ENCODE measurements at places on chromosomes 4 and X.

- DNase-seq: peak; percentile 3
These were observed 6.8 kb upstream of the ANOS1 start for GRCh38 chrX:8738588-8739189.

GRCh38 chrX:41033299-41033698, 51.9 kb upstream of the USP9X start:
- no peak for DNase-seq

DNA sequence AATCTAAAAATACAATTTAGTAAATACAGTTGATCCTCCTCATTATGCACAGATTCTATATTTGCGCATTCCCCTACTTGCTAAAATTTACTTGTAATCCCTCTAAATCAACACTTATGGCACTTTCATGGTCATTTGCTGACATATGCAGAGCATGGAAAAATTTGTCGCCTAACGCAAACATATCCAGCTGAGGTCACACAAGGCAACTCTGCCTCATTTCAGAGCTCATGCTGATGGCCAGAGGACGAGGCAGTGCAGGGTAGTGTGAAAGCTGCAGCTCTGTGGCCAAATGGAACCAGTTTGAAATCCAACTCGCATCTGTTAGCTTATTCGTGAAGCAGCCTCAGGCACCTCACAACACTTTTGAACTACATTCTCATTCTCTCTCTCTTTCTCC, 39.7 kb upstream of the KLHL2 start:
- no peak for DNase-seq

- DNase-seq: no peak
These were observed 170.8 kb upstream of the GATB start for GRCh38 chr4:151931563-151931962.

GRCh38 chrX:12711435-12712040, 79.7 kb upstream of the PRPS2 start:
- no peak for DNase-seq

DNA sequence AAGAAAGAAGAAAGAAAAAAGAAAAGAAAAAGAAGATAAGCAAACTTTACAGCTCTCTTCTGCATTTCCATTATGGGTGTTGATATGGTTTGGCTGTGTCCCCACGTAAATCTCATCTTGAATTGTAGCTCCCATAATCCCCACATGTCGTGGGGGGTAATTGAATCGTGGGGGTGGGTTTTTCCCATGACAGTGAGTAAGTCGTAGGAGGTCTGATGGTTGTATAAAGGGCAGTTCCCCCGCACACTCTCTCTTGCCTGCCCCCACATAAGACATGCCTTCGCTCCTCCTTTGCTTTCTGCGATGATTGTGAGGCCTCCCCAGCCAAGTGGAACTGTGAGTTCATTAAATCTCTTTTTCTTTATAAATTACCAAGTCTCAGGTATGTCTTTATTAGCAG, 7.3 kb upstream of the RAB9A start:
- no peak for DNase-seq

DNA sequence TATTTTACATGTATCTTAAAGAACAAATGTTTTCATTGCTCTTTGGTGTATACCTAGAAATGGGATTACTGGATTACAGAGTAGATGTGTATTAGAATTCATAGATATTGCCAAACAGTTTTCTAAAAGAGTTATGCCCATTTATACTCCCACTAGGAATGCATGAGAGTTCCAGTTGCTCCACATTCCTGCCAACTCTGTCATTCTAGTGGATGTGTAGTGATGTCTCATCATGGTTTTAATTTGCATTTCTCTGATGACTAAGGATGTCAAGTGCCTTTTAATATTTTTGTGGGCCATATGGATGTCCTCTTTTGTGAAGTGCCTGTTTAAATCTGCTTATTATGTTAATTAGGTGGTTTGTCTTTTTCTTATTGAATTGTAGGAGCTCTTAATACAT, 65.6 kb upstream of the BMP2K start:
- no peak for DNase-seq

- DNase-seq: no peak
These were observed 129.1 kb downstream of the FBXO8 start for GRCh38 chr4:174154215-174154854.

DNA sequence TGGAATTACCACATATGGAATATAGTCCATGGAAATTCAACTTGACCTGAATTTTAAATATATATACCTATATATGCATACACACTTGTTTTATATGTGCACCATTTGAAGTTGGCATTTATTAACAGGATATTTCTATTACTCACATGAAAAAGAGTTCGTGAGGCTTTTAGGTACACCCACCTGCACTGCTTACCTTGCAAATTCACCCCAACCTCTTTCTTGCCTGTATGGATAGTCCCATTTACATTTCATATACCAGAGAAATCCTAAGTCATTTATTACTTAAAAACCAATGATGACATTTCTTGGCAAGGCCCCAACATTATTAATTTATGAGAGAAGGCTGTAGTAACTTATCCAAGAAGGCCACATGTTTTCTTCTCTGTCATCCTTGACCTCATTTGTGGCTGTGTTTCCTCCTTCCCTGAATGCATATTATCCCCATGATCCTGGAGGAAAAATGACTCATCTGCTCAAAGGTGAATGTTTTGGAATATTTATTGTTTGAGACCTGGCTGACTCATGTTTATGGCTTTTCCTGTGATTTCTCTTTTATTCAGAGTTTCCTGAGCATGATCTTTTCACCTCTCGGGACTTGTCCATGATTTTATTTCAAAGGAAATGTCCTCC, 62.2 kb upstream of the FAM241A start:
- DNase-seq: no peak

DNA sequence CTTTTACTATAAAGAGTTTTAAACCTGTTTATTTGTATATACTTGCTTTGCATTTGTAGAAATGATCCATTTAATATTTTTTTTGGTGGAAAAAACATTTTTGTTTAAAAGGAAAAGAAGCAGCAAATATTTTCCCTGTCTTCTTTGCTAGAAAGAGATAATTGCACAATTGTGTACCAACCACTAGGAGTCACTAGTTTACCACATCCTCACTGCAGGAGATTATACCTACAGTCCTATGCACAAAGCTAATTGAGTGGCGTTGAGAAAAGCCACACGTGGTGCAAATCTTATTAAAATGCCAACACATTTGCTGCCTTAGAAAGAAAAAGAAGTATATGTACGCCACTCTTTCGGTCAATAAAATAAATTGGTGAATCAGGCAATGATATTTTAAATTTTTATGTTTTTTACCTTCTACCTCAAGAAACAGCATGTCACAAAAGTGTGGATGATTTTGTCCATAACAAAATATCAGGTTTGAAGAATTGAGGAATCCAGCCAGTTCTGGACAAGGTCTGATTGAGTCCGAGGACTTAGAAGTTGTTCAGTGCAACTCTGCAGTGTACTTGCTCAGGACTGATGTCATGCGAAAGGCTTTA, 102.9 kb downstream of the GRXCR1 start:
- no peak for DNase-seq

- no peak for DNase-seq
These were observed 117.3 kb downstream of the FAM13A start for GRCh38 chr4:88939697-88940096.
